ENCODE measurements at places on chromosomes 12 and 14. TPM values are rescaled to one million over a fixed set of nuclear protein-coding genes. Genes with fewer than 3 reads are reported as not detected.

DNA sequence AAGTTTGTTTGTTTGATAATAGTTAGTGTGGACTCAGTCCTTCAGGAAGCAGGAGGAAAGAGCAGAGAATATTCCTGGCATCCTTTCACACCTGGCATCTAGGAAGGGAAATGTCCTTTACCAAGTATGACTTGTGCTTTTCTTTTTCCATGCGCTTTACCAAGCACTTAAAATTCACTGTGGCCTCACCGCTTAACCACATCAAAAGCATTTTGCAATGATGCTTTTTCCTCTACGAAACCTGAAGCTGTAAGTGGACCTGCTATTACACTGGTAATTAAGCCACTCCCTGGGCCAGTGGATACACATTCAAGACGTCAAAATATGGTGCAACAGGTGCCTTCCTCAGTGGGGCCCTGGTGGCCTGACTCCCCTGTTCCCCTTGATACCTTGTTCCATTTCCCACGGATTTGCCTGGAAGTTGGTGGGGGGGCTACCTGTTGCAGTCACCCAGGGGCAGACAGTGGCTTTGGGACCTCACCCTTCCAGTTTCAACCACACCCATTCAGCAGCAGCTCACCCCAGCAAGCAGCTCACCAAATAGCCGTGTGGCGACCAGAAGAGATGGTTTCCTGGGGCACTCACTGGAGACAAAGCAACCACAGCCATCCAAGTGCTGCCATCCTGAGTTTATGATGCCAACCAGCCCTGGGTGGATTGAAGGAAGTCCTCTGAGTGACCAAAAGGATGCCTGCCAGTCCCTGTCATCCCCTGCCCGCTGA lies 14.2 kb upstream of the FZD10 start:
- H3K4me1 ChIP-seq = no peaks in the 10 kb centered on the region
- DNase-seq = no peak
- H3K36me3 ChIP-seq = no peaks in the 10 kb centered on the region
- H3K4me3 ChIP-seq = no peak overlapping the region
- no peak overlapping the region for H3K27ac ChIP-seq
- no peaks in the 10 kb centered on the region for H3K27me3 ChIP-seq

DNA sequence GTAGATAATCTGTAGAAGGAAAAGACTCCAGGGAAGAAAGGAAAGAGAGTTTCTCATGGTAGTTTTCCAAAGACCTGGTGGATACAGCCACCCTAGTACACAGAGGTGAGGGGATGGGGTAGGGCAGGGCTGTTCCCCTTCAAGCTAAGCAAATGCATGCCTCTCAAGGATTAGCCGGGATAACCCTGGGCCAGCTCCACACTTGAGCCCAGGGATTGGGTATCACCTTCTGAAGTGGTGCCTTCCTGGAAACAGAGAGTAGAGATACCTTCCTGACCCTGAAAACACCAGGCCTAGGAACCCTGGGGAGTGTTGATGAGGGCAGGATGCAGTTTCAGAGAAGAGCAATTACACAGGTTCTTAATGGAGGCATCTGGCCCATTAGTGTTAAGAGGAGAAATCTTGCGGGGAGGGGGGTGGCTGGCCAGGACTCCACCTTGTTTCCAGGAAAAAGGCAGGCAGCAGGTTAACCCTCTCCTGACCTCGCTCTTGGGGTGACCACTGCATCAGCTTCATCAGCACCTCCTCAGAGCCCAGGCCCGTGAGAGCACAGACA lies 106.9 kb upstream of the TMEM233 start:
- no peaks in the 10 kb centered on the region for H3K4me1 ChIP-seq
- H3K27ac ChIP-seq = no peak overlapping the region
- H3K36me3 ChIP-seq = no peaks in the 10 kb centered on the region
- H3K4me3 ChIP-seq = no peak overlapping the region

DNA sequence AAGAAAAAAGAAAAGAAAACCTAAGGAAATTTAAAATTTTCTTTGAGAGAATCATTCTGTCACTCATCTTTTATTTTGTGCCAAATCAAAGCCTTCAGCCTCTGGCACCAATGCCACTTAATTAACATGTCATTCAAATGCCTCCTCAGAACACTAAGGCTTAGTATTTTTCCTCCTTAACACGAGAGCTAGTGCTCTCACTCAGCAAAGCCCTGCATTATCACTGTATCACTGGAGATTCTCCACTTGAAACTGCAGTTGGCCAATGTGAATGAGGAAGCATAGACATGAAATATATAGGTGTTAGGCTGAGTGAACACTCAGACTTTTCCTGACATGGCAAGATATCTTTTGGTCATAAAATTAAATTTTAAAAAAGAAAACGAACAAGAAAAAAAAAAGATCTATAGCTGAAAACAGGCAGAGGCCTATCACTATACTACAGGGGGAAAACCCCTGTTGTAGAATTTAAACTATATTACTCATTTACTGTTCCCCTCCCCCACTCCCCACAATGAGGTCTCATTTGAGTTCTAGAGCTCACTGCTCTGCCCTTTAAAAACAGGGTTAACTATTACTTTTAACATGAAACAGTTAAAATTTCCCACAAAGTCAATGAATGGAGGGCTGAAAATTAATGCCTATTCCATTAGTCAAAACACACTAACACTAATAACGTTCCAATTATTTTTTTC lies 5.1 kb downstream of the MBIP start:
- no peak overlapping the region for H3K27ac ChIP-seq
- no peak overlapping the region for H3K4me3 ChIP-seq
- no peak for DNase-seq
- H3K36me3 ChIP-seq = peaks cover 21% of the 10 kb centered on the region
- H3K27me3 ChIP-seq = no peaks in the 10 kb centered on the region

DNA sequence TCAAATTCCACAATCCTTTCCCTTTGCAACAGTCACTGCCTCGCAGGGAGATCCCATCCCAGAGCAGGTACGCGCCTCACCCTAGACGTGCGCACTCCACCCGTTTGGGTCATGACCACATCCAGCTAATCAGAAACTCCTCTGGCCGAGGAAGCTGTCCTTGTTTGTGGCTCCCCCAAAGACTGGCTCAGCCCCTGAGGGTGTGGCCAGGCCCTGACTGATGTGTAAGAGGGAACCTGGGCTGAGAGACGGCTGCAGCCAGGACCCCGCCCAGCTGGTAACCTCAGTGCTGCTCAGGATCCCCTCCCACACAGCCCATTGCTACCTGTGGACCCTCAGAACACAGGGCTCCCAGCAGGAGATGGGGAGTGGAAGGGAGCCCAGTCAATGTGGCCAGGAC lies 183.2 kb upstream of the SFSWAP start:
- no peak overlapping the region for H3K27ac ChIP-seq
- peaks cover 4% of the 10 kb centered on the region for H3K4me1 ChIP-seq
- H3K27me3 ChIP-seq = no peaks in the 10 kb centered on the region
- DNase-seq = no peak
- no peak overlapping the region for H3K4me3 ChIP-seq
- H3K36me3 ChIP-seq = no peaks in the 10 kb centered on the region

The CCDC197 gene
- total RNA-seq = not detected

DNA sequence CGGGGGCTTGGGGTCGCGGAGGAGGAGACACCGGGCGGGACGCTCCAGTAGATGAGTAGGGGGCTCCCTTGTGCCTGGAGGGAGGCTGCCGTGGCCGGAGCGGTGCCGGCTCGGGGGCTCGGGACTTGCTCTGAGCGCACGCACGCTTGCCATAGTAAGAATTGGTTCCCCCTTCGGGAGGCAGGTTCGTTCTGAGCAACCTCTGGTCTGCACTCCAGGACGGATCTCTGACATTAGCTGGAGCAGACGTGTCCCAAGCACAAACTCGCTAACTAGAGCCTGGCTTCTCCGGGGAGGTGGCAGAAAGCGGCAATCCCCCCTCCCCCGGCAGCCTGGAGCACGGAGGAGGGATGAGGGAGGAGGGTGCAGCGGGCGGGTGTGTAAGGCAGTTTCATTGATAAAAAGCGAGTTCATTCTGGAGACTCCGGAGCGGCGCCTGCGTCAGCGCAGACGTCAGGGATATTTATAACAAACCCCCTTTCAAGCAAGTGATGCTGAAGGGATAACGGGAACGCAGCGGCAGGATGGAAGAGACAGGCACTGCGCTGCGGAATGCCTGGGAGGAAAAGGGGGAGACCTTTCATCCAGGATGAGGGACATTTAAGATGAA lies 630 bp downstream of the FOS start:
- peaks cover 48% of the 10 kb centered on the region for H3K4me1 ChIP-seq
- H3K36me3 ChIP-seq = peaks cover 13% of the 10 kb centered on the region
- DNase-seq = peak; percentile 61
- peak overlapping the region; percentile 74 for H3K4me3 ChIP-seq
- peak overlapping the region; percentile 88 for H3K27ac ChIP-seq
- H3K27me3 ChIP-seq = peaks cover 63% of the 10 kb centered on the region

DNA sequence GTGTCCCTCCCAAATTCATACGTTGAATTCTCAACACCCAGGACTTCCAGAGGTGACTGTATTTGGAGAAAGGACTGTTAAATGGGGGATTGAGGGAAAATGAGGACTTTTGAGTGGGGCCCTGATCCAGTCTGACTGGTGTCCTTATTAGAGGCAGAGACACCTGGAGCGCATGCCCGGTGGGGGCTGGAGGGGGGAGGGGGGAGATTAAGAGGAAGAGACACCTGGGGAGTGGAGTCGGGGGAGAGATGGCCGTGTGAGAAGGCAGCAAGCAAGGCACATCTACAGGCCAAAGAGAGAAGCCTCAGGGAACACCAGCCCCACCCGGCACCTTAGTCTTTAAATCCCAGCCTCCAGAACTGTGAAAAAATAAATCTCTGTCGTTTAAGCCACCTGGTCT lies 209.7 kb downstream of the SLC41A2 start:
- no peak for DNase-seq
- no peak overlapping the region for H3K27ac ChIP-seq
- H3K4me3 ChIP-seq = no peak overlapping the region

- DNase-seq = no peak
- H3K4me1 ChIP-seq = peaks cover 1% of the 10 kb centered on the region
- no peak overlapping the region for H3K4me3 ChIP-seq
- no peak overlapping the region for H3K27ac ChIP-seq
- no peaks in the 10 kb centered on the region for H3K27me3 ChIP-seq
Observed at GRCh38 chr12:99386907-99387306, 260.6 kb upstream of the GARIN6 start.

- DNase-seq = no peak
- no peaks in the 10 kb centered on the region for H3K4me1 ChIP-seq
Observed at GRCh38 chr12:27572486-27573255, 48.7 kb downstream of the PPFIBP1 start.

DNA sequence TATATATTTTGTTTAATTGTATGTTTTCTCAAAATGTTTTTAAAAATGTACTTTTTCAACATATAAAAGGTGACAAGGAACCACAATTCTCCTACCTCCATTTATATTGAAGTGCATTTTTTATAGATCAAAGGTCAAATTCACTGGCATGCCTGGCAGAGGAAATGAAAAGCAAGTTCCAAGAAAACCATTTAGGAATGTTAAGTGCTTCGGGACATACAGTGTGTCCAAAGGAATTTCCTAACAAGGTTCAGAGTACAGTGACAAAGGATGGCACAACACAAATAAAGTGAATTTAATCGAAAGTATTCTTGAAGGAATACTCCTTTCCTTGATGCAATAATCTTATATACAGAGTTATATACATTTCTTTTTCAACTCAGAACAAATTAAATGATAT lies 242.3 kb downstream of the CCER1 start:
- no peak overlapping the region for H3K4me3 ChIP-seq
- H3K36me3 ChIP-seq = no peaks in the 10 kb centered on the region
- no peak for DNase-seq
- no peaks in the 10 kb centered on the region for H3K27me3 ChIP-seq
- no peak overlapping the region for H3K27ac ChIP-seq

- no peak for DNase-seq
- no peak overlapping the region for H3K27ac ChIP-seq
- no peaks in the 10 kb centered on the region for H3K27me3 ChIP-seq
- peaks cover 80% of the 10 kb centered on the region for H3K36me3 ChIP-seq
- H3K4me3 ChIP-seq = no peak overlapping the region
Observed at GRCh38 chr14:93936926-93937325, 9.8 kb downstream of the FAM181A start.

The ACVRL1 gene
- not detected for total RNA-seq

DNA sequence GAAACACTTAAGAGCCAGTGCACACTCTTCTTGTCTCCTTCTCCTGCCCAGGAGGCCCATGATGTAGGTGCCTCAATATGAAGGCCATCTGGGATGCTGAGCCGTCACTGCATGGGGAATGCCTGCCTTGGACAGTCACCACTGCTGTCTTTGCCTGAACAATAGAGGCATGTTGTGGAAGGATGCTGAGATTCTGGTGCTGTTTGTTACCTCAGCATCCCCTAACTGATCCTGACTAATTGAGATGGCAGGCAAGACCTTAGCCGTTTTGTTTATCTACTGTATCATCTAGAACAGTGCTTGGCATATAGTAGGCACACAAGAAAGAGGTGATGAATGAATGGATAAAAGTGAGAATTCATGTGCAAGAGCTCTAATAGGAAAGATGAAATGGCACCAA lies 253.5 kb downstream of the GLT1D1 start:
- H3K27ac ChIP-seq = no peak overlapping the region
- no peak for DNase-seq
- H3K27me3 ChIP-seq = no peaks in the 10 kb centered on the region
- H3K4me3 ChIP-seq = no peak overlapping the region
- H3K4me1 ChIP-seq = no peaks in the 10 kb centered on the region

DNA sequence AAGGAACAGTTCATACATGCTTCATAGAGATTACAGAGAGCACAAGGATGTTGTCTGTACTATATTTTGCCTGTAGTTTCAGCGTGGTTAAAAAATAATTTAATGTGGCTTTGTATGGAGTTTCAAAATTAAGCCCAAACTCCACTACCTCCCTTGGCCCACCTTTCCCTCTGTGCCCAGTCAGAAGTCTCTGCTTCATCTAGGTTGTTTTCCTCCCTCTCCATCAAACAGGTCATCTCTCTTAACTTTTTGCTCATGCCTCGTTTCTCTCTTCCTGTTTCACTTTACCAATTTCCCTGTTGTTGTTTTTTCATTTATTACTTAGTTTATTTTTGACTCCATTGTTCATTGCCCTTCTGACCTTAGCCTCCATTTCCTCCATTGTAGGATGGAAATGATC lies 94.9 kb upstream of the NEDD1 start:
- H3K27ac ChIP-seq = no peak overlapping the region
- no peak for DNase-seq
- no peaks in the 10 kb centered on the region for H3K36me3 ChIP-seq

GRCh38 chr14:94081386-94081820 lies 293 bp downstream of the IFI27L1 start:
- H3K4me3 ChIP-seq = peak overlapping the region; percentile 98
- peaks cover 57% of the 10 kb centered on the region for H3K36me3 ChIP-seq
- H3K27ac ChIP-seq = peak overlapping the region; percentile 98
- H3K4me1 ChIP-seq = peaks cover 57% of the 10 kb centered on the region
- no peaks in the 10 kb centered on the region for H3K27me3 ChIP-seq
- DNase-seq = no peak

Data from activated CD4-positive, alpha-beta memory T cell treated with anti-CD3 and anti-CD28 coated beads, Interleukin-2, amount 10 ng/mL, durations not matched to agents 7 days and 5 days (primary cell).